ENCODE measurements at places on chromosomes 5 and 9.

DNA sequence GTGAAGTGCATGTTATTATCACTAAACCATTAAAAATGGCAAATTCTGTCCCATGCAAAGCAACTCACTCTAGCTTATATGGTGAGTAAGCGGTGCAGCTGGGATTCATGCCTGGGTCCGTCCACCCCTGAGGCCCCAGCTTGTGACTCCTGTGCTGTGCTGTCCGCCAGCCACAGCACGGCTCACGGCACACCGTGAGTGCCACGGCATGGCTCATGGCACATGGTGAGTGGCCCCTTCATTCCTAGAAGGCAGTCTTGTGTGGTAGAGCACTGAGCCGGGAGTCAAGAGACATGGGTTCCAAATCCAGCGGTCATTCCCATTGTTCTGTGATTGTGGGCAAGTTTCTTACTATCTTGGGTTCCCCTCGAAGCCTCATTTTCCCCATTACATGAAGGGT is 18.8 kb downstream of the RGS3 start:
- DNase-seq, result no peak

- no peak for DNase-seq
Observed at GRCh38 chr5:17723876-17724275, 89.6 kb downstream of the TAF11L14 start.

DNA sequence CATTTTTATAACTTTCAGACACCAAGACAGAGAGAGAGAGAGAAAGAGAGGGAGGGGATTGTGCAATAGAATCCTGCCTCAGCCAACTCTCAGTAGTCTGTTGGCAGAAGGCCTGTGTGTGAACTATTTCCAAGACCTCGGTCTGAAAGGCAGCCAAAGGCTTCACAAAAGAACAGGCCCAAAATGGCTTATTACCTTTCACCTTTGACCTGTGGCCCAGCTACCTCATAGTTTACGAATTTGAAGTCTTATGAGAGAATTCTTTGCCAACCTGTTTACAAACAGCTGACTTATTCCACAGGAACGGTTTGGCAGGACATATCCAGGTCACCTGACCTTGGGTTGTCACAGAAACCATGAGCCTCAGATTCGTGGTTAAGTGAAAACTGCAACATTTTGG is 48.6 kb downstream of the NR2F1-AS1 start:
- no peak for DNase-seq

GRCh38 chr5:34034534-34035327 is 8.3 kb downstream of the C1QTNF3 start:
- no peak for DNase-seq

DNA sequence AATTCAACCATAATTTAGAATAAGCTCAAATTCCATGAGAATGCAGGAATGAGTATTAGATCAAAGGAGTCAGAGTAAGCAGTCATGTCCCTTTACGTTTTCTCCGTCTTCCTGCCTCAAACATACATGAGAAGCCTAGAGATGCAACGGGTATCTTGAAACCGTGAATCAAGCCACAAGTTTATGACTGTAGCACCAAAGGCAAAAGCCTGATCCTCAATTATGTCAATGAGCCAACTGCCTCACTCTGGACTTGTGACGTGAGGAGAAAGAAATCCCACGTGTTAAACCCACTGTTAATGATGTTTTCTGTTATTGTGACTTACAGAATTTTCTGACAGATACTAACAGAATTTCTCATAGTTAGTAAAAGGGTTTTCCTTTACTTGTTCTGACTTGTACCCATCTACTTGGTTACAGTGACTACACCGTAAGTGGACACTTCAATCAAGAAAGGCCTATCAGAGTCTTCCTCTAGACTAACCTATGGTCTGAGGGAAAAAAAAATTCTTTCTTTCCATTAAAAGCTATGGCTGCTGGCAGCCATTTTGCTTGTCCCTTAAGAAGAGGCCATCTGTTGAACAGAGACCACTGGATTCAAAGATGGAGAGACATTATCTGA is 35.3 kb upstream of the HK3 start:
- DNase-seq, result no peak

DNA sequence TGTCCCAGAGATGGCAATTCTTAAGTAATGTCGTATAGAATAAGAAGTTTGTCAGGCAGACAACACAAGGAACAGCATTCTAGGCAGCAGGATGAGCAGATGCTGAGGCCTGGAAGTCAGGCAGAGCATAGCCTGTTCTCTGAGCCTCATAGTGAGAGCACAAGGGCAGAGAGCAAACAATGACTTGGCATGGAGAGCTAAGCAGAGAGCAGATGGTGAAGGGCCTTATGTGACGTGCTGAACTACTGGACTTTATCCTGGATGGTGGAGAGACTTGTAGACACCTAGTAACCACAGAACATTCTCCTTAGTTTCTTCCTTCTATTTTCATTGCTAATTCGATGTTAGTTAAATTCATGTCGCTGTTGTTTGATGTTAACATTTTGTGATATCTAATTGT is 60.1 kb downstream of the KCTD16 start:
- DNase-seq, result no peak

- no peak for DNase-seq
Observed at GRCh38 chr5:60010328-60010727, 116.8 kb upstream of the PDE4D start.

GRCh38 chr5:165029099-165029870 is 1523.9 kb downstream of the MAT2B start:
- DNase-seq, result no peak

DNA sequence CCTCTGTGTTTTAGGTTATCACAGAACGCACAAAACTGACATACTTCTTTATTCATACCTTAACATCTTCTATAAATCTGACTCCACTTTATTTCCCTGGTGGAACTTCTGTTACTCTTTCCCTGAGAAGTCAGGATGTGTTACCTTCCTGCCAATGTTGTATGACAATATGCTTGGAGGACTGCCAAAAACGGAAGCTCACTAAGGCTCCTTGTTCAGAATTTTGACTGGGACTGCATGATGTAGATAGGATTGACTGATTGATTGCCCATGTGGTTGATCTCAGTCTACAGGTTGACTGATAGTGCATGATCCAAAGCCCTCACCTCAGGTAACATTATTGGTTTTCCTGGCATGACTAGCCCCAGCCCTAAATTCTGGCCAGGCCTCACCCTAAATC is 319.4 kb downstream of the TLR4 start:
- DNase-seq, result no peak

DNA sequence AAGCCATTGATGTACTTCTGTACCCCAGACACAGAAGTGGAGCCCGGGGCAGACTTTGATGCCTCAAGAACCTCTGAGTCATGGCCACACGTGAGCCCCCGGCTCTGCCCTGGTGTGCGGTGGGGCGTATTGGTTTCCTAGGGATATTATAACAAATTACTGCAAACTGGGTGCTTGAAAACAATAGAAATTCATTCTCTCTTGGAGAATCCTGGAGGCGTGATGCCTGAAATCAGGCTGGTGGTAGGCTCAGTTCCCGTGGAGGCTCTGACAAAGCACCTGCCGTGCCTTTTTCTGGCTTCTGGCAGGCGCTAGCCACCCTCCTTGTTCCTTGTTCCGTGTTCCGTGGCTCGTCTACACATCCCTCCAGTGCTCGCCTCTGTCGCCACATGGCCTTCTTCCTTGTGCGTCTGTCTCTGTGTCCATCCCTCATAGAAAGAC is 24.2 kb downstream of the NEK6 start:
- DNase-seq, result no peak

GRCh38 chr5:160379511-160379910 is 9.1 kb upstream of the C1QTNF2 start:
- no peak for DNase-seq

- DNase-seq, result peak; percentile 60
Observed at GRCh38 chr5:177005619-177006264, 837 bp downstream of the UIMC1 start.

GRCh38 chr5:42944989-42945388 is 95.1 kb downstream of the ANXA2R start:
- DNase-seq, result no peak

DNA sequence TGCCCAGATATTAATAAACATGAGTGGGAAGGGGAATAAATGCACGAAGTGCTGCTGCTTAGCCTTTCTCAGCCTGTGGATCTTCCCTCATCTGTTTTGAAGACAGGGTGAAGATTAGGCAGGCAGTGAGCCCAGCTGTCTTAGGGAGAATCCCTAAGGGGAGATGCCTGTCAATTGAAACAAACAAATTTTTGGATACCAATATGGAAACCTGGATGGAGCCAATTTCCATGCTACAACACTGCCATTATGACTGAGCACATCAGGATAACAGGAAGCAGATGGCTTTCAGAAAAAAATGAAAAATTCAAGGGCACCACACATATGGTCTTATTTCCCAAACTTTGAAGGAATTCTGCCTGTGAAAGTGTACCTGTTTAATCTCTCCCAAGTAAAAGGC is 80.3 kb downstream of the HMHB1 start:
- no peak for DNase-seq

- DNase-seq, result no peak
Observed at GRCh38 chr5:965604-966344, 42.8 kb upstream of the NKD2 start.

DNA sequence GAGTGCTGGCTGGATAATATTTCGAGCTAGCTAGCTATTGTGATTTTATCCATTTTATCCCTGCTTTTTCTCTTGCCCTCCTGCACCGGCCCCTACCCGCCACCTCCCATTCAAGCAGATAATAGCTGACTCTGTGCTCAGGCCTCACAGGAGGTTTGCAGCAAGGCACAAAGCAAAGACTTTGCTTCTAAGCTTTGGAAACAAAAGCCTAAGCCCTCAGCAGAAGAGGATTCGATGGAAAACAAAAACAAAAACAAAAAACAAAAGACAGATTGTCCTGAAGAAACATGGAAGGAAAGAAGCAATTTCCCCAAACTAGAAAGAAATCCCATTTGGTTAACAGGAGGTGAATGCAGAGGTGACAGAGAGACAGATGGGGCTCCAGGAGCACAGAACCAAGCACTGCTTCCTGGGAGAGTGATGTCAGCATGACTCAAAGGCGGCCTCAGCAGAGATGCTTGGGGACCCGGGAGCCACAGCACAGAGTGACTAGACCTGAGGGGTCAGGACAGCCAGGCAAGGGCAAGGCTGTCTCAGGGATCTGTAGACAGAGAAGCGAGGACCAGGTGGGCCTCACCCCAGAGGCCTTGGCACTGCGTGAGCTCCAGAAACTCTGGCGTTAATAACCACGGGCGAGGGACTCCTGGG is 28.4 kb downstream of the MTX3 start:
- DNase-seq, result no peak

- no peak for DNase-seq
Observed at GRCh38 chr5:160774666-160775315, 77.2 kb downstream of the ATP10B start.

- no peak for DNase-seq
Observed at GRCh38 chr9:16337322-16338029, 533.0 kb downstream of the BNC2 start.

All from central memory CD4-positive, alpha-beta T cell (primary cell).